ENCODE measurements at places on chromosomes 13 and 19. TPM values are rescaled to one million over a fixed set of nuclear protein-coding genes. Genes with fewer than 3 reads are reported as not detected.

- DNase-seq, result peak; percentile 92
Measured at GRCh38 chr19:37251308-37252229, 33.6 kb downstream of the ZNF383 start.

DNA sequence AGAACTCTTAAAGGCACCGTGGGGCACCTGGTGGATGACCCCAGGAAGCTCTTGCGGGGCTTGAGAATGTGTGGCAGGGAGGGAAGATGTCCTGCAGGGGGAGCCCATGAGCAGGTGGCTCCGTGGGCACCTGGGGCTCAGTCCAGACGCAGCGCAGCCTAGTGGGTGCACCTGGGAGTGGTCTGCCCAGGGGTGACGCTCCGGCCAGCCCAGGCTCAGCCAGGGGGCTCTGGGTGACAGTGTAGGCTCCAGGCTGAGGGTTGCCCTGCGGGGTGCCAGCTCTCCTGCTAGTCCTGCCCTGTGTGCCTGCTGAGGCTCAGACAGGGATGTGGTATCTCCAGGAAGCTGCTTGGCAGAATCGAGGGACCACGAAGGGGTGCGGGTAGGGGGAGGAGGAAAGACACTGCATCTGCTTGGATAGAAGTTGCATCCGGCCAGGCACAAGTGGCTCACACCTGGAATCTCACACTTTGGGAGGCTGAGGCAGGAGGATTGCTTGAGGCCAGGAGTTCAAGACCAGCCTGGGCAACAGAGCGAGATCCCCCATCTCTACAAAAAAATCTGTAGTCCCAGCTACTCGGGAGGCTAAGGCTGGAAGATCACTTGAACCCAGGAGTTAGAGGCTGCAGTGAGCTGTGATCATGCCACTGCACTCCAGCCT, 15.0 kb upstream of the PGLS start:
- peak; percentile 38 for DNase-seq

Gene SIX5
- total RNA-seq, result 22.1 TPM

- DNase-seq, result no peak
Measured at GRCh38 chr19:45159971-45160324, 834 bp downstream of the NKPD1 start.

DNA sequence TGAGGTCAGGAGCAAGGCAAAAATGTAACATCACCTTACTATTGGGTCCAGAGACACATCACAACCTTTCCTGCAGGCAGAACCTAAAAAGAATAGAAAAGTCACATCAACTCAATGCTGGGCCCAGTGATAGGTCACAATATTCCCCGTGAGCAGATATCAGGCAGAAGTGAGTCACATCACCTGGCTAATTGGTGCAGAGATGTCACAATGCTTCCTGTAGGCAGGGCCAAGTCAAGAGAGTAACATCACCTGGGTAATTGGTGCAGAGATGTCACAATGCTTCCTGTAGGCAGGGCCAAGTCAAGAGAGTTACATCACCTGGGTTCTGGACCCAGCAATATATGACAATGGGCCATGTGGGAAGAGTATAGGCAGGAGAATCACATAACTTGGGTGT, 63.4 kb downstream of the ZNF726 start:
- DNase-seq, result no peak

DNA sequence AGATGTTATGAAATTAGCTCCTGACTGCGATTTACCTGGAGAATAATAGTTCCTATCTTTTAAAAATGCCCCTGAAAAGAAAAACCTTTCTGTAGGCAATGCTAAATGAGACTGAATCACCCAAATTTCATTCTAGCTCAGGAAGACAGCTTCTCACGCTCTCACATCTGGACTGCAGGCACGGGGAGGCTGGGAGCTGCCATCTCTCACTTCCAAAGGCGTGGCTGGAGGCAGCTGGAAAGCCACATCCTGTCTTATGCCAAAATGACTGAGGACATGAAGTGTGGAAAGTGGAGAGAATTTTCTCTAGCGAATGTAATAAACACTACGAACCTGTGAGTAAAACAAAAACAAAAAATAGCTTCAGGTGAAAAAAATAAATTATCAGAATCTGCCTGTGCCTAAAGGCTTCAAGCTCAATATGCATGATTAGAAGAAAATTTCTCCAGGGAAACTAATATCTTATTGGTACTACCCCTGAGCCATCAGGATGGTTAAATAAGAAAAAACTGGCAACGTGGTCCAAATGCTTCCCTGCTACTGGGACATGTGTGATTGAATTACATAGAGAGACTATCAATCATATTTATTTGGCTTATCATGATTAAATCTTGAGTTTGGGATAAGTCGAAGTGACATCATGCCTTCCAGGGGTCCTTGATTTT, 58.1 kb upstream of the UBL3 start:
- no peak for DNase-seq

- no peak for DNase-seq
Measured at GRCh38 chr19:44367024-44367423, 10.5 kb upstream of the ZNF112 start.

GRCh38 chr19:4523306-4524110, 5.2 kb upstream of the PLIN4 start:
- DNase-seq, result peak; percentile 26

DNA sequence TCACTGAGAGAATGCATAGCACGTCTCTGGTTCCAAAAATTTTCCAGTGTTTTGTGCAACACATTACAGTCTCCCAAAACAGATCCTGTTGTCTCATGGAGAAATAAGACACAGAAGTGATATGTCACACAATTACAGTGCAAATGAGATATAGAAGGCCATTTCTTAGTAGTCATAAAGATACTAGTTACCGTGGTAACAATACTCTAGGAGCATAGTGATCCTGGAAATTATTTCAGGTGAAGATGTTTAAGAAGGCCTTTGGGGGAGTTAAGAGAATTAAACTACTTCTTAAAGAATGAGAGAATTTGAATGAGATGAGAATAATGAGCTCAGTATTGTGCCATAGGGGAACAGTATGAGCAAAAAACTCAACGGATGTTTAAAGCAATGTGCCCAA, 628.0 kb upstream of the MIR17HG start:
- no peak for DNase-seq

GRCh38 chr19:39351537-39352064, 9.4 kb downstream of the SAMD4B start:
- no peak for DNase-seq

Gene DKKL1
- total RNA-seq, result 7.3 TPM

- DNase-seq, result no peak
Measured at GRCh38 chr19:35284153-35285094, 2.1 kb downstream of the HAMP start.

Gene FXYD7
- not detected for total RNA-seq

Gene FAM83E
- total RNA-seq, result 0.34 TPM

DNA sequence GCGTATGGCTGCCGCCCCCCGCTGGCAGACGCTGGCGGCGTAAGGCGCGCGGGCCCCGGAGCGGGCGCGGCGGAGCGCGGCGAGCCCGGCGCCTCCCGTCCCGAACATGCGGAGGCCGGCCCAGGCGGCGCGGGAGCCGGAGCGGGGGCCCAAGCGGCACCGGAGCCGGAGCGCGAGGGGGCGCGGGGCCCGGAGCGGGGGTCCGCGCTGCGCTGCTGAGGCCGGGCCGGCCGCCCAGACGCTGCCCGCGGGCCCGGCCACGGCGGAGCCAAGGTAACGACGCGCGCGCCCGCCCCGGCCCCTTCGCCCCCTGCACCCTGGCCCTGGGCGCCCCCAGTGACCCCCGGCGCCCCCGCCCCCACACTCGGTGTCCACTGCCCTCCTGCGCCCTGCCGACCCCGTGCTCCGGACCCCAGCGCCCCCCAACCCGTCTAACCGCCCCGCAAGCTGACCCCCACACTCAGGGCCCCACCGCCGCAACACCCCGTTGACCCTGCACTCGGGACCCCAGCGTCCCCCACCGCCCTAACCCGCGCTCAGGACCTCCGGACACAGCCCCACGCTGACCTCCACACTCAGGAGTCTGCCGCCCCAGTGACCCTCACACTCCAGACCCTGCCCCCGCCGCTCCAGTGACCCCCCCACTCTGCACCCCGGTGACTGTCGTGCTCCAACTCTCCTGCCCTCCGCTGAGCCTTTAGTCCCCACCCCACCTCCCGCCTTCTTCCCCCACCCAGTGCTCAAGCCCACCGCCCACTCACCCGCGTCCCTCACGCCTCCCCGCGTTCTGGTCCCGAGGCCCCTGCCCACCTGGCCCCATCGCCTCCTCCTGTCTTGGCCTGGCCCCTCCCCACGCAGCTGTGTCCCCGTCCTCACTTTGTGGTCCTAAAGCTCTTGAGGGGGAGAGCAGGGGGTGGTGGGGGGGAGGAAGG, at the start of gene CSNK1G2:
Gene CSNK1G2 (plus strand): TSS at position 27 of the 932 bp plus-strand sequence. CDS start 28,601 bp downstream, outside the sequence.
- DNase-seq, result no peak

Gene ADGRE3
- not detected for total RNA-seq

- no peak for DNase-seq
Measured at GRCh38 chr13:79740991-79741390, 260.0 kb downstream of the NDFIP2 start.

All from G401 (cell line).